HTR-8/SVneo (cell line): ENCODE measurements at places on chromosomes 5 and 9.

- no peak for DNase-seq
Observed at GRCh38 chr5:7474821-7475403, 79.0 kb downstream of the ADCY2 start.

- DNase-seq, result no peak
Observed at GRCh38 chr9:132311978-132312377, 42.8 kb downstream of the SETX start.

- DNase-seq, result no peak
Observed at GRCh38 chr9:134575103-134575900, 66.3 kb upstream of the COL5A1 start.

DNA sequence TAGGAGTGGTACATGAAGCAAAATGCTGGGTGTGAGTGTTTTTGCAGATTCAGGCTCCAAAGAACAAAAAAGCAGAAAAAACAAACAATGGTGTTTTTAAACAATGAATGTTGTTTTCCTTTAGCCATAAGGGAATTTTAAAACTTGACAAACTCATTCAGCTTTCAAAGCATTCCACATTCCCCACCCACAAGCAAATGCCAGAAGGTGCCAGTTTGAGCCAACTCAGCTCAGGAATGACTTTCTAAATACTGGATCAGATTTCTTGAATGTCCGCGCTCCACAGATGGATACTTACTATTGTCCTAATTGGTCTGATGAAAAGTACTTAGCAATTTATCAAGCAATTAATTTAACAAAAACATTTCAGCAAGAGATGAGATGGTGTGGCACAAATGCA, 12.9 kb upstream of the MOB3B start:
- DNase-seq, result no peak

- DNase-seq, result no peak
Observed at GRCh38 chr9:76629205-76629990, 134.8 kb upstream of the PCA3 start.

- DNase-seq, result no peak
Observed at GRCh38 chr9:127277770-127278169, 13.2 kb downstream of the GARNL3 start.

DNA sequence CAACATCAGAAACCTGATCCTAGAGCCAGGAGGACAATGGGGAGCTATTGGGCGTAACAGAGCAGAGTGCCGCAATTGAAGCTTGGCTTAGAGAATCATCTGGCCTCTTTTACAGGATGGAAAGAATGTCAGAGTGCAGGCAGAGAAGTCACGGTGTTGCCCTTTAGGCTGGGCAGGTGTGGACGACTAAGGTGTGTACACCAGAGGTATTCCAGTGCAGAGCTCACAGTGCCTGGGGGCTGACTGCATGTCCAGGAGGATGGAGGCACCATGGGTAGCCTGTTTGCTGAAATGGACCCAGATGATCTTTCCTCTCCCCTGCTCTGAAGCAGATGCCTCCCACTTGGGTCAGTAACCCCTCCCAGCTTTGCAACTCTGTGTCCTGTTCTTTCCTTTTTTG, 48.9 kb upstream of the TBC1D2 start:
- DNase-seq, result no peak

GRCh38 chr5:119341452-119342349, 14.1 kb upstream of the TNFAIP8 start:
- no peak for DNase-seq

GRCh38 chr9:4012441-4012840, 287.4 kb downstream of the GLIS3 start:
- no peak for DNase-seq

GRCh38 chr9:128863647-128864046, 18.1 kb downstream of the KYAT1 start:
- peak; percentile 76 for DNase-seq

GRCh38 chr5:147670815-147671214, 111.7 kb downstream of the JAKMIP2 start:
- no peak for DNase-seq

DNA sequence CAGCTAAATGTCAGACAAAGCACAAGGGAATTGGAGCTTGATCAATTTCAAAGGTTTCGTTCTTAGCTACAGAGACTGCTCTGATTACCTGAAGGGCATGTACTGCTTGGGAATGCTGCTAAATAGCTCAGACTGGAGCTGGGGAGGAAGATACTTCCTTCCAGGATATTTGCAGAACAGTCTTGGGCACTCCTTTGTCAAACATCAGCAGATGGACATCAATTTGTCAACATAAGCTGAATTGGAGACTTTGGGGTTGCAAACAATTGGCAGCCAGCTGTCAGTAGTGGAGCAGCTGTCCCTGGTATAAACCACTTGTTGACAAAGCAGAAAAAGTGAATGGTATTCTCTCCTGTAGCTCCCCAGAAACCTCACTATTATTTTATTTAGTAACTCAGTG, 182.0 kb downstream of the CCDC192 start:
- DNase-seq, result no peak

GRCh38 chr5:88675168-88675707, 207.7 kb downstream of the MEF2C start:
- DNase-seq, result no peak

DNA sequence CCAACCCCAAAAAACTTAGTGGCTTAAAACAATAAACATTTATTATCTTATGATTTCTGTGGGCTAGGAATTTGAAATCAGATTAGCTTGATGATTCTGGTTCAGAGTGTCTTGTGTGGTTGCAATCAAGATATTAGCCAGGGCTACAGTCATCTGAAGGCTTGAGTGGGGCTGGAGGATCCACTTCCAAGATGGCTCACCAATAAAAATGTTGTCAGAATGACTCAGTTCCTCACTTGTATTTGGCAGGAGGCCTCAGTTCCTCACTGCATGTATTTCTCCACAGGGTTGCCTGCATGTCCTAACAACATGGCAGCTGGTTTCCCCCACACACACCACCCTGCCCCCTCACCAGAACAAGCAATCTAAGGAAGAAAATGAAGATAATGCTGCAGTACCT, 98.2 kb upstream of the NIPBL start:
- no peak for DNase-seq
